ENCODE measurements at places on chromosomes 7 and 10.

- no peak for ATAC-seq
Measured at GRCh38 chr10:35140126-35140525, 13.5 kb downstream of the CREM start.

DNA sequence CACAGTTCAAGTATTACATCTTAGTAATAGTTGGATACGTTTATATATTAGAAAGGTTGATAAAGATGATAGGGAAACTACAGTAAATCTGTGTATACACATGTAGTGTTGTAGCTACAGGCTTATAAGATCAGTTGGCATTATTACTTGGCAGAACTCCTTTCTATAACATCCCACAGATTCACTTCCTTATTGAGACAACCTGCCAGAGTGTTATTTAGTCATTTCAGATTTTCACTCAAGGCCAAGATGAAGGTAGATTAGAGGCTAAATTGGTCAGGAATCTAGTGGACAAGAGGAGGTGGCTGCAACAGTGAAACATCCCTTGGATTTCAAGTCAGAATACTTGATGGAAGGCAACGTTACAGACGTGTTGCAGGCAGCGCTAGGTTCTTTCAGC lies 63.0 kb downstream of the PAPSS2 start:
- ATAC-seq, result no peak

DNA sequence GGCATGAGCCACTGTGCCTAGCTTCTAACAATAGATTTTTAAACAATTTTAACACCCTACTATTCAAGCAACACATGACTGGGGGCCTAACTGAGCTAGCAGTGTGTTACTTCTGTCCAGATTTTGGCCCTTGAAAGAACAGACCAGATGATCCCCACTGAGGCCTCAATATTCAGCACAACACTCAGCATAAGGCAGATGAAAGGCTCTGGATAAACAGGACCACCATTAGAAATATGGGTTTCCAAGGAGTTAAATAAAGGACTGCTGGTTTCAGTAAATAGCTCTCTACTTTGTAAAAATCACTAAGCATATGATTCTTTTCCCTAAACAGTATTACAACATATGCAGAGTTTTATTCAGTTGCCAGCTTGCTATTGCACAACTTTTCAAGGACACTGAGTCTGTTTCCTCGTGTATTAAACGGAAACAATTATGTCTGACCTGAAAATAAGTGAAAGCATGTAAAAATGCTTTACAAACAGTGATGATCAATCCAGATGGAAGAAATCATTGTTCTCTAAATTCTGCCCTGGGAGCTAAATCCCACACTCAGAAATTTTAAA lies 23.8 kb upstream of the FZD1 start:
- ATAC-seq, result no peak

GRCh38 chr7:1666317-1666822 lies 3.7 kb upstream of the ELFN1 start:
- no peak for ATAC-seq
